ENCODE measurements at places on chromosomes 4 and X.

- no peak for DNase-seq
These were observed 162.6 kb downstream of the INPP4B start for GRCh38 chr4:142683503-142683902.

DNA sequence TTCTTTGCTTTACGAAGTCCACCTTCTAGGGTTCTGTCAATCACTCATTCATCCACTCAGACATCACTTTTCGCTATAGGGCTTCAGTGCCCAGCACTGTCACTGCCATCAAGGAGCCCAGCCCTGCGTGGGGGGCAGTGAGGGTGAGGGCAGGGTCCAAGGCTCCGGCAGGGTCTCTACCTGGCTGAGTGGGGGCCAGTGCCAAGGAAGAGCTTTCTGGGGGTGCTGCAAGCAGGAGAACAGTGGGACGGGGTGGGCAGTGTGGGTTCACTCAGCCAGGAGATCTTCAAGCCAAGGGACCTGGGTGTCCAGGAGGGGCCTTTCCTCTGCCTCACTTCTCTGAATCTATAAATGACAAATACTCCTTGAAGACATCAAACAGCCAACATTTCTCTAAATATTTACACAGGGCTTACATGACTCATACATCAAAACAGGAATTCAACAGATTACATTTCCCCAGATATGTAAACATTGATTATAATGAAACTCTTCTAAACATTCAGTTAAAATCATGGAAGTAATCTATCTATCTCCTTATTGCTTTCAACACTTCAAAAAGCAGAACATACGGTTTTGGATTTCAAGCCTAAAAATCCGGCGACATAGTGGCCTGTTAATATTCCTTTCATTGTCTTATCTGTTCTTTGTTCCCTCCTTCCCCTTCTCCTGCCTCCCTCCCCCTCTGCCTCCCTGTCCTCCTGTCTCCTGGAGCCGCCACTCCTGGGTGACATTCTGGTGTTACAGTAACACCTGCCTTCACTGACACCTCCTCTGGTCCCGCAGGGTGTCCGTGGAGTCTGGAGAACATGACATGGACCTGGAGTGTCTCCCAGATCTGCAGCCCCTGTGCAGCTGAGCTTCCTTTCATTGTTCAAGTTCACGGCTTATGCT, 94.4 kb upstream of the ADRA2C start:
- no peak for DNase-seq

GRCh38 chrX:12997906-12998687, 23.2 kb downstream of the TMSB4X start:
- DNase-seq = no peak

DNA sequence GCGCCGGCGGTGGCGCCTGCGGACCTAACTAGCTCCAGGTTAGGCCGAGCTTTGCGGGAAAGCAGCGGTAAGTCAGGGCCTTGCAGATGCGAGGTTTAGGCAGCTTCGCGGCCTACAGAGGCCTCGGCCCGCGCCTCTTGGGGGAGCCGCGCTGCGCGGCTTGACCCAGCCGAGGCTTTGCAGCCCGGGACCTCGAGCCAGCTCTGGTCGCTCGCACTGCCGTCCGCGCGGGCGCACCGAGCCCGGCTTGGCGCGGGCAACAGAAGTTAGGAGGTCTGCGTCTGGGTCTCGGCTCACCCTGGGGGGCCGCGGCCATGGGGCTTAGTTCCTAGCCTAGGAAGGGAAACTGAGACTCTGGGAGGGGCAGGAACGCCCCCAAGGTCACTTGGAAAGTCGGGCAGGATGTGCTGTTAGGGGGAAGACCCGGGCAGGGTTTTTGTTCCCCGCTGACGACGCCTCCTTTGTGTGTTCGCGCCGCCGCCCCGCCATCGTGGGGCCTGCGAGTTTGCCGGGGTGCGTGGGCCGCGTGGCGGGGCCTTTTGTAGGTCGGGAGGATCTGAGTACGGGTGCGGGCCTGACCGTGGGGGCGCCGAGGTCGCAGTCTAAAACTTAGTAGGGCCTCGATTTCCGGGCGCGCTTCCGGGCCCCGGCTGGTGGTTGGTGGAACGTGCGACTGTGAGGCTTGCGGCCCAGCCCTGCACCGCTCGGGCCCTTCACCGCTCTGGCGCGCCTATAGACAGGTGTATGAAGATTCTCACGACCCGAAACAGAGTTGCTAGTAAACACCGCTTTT, 482 bp downstream of the RNF4 start:
- DNase-seq = peak; percentile 66

DNA sequence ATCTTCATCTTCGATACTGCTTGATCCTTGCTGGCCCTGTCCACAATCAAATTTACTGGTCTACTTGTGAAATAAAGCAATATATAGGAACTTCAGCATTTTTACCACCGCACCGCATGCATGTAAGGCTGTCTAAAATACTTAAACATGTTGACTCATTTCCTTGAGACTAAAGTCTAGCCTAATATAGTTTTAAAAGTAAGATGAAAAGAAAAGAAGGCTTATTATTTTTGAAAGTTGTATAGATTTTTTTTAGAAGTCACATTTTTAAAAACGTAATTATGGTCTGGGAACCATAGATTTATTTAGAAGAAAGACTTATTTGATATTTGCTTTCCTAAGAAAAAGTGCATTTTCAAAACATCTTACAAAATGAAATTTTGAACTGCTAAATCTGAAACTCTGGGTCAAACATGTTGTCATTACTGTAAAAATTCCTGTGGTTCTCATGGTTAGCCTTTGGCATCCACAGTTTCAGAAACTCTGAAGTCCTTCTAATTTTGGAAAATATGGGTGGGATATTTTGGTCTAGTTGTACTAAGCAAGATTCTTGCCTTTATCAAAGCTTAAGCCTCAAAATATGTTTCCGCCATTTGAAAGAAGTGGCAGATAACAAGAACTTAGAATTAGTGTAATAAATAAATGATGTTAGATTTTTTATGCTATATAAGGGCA, 423.5 kb upstream of the CTSO start:
- no peak for DNase-seq

DNA sequence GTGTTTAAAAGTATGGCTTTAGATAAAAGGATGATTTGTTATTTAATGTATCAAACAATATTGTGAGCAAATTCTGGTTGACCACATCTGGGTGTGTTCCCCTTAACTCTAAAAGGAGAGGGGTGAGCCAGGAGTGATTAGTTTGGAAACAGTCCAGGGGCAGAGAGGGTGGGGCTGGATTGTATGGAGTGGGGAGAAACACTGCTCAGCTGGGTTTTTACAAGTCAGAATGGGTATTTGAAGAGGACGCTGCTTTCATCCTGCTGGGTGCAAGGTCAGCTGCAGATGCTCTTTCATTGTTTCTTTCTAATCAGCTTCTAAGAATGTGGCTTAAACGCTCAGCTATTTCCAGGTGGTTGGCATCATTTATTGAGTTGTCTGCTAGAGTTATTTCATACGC, 82.8 kb upstream of the LIMCH1 start:
- DNase-seq = no peak

DNA sequence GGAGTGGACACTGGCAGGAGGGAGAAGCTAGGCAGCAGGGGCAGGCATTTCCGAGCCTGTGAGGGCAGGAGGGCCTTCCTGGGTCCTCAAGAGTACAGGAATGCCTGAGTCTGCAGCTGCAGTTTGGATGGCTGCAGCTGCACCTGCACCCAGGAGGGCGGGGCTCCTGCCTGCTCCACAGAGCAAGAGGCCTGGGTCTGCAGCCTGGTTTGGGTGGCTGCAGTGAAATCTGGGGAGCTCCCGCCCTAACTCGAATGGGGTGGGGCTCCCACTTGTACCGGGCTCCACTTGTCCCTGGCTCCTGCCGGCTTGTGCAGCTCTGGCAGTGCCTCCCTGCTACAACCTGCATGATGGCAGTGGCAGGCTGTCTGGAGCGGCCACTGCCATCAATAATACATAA, 436.0 kb downstream of the ARHGAP24 start:
- no peak for DNase-seq

DNA sequence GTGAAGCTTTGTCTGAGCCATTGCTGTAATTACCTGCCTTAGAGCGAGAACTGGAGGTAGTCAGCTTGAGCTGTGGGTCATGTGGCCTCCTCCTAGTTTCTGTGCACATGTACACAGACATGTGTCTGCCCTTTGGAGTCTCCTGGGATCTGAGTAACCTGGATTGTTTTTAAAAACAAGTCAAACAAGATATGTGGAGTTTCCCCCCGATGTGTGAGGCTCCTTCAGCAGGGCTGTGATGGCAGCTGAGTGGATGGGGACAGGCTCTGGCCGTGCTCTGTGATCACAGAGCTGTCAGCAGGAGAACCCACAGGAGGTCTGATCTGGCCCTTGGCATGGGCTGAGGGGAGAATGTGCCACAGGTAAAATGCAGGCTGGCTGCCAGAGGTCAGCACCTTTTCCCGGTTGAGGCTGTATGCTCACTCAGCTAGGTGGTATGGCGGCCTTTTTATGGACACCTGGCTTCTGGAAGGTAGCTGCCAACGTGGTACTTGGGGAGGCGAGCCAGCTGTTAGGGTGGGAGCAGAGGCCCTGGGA, 38.4 kb downstream of the NOP14 start:
- no peak for DNase-seq

- no peak for DNase-seq
These were observed 111.7 kb downstream of the SNCA start for GRCh38 chr4:89725268-89725667.

- DNase-seq = no peak
These were observed 100.4 kb downstream of the HS6ST2 start for GRCh38 chrX:132858018-132858417.

GRCh38 chr4:60952921-60953320, 247.2 kb upstream of the ADGRL3 start:
- no peak for DNase-seq

DNA sequence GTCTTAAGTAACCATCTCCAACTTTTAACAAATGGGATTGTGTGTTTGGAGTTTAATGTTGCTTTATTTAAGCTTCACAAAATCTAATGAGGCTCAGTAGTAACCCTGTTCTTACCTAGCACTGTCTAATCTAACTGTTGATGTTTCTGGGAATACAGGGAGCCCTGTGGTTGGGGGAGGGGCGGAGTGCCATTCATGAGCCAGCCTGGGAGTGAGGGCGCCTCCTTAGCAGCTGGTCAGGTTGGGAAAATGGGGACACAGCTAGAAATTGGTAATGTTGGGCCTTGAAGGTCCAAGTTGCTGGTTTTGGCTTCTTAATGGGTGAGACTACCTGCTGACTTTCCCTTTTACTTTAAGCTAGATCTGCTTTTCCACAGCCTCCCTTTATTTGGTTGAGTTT, 22.9 kb upstream of the TADA2B start:
- DNase-seq = no peak

- no peak for DNase-seq
These were observed 408.6 kb downstream of the FAM47B start for GRCh38 chrX:35351212-35351611.

GRCh38 chr4:183129675-183130074, 30.6 kb downstream of the WWC2 start:
- no peak for DNase-seq

DNA sequence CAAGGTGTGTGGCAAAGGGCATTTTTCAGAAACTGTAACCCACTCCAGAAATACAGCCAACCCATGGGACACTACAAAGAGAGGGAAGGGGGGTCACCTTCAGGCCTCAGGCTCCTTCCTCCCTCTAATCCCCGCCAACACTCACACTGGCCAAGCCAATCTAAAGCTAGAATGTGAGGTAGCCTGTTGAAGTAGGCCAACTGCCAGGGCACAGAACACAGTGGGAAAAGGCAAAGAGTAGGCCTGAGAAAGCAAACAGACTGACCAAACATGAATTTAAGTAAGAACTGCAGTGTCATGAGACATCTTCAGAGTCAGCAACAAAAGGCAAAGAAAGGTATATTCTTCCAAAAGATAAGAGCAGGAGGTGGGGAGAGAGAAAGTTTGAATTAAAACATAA, 289.0 kb downstream of the HNRNPD start:
- no peak for DNase-seq

GRCh38 chr4:112156112-112156511, 10.9 kb downstream of the FAM241A start:
- DNase-seq = no peak

DNA sequence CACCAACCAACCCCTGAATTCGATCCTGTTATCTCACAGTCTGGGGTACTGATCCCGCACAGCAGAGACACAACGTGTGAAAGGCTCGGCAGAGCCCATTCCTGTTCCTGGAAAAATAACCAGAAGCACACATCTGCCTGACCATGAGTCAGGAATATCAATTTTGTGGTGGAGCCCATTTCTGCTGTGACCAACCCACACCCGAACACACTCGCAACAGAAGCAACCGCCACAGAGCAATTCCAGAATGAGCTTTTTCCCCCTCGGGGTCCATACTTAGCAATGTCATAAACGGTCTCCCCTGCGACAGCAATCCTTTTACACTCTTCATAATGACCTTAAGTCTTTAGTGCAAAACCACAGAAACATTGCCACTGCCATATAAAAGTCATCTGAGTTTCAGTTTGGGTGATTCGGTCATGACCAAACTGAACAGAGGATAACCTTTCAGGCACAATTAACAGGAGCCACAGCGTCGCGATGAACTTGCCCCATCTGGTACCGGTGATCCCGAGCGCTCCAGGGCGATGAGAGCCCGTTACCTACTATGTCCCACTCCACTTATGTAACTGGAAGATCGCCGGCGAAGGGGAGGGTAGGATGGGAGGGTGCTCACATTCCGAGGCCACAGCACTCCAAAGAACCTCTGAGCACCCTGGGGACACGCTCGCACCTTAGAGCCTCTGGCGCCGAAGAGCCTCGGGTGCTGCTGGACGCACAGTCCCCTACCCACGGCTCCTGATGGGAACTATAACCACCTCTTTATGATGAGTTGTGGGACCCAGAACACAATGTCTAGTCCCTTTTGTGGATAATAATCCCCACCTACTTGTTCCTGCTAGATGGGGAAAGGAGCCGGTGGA, 1.1 kb downstream of the MECP2 start:
- peak; percentile 19 for DNase-seq

DNA sequence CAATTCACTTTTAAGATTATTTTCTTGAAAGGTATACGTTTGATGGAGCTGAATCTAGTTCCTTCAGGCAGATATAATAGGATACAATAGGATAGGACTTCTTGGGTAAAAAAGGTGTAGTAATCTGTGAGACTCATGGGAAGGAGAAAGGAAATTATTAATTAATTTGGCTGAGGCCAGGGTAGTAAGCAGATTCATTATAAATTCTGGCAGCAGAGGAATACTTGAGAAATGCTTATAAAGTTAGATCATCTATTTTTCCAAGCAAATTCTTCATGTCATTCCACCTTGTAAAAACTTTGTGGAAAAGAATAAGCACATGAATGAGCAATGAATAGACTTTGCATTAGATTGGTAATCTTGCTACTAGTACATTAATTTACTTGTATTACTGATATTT, 46.9 kb downstream of the GYPE start:
- DNase-seq = no peak

DNA sequence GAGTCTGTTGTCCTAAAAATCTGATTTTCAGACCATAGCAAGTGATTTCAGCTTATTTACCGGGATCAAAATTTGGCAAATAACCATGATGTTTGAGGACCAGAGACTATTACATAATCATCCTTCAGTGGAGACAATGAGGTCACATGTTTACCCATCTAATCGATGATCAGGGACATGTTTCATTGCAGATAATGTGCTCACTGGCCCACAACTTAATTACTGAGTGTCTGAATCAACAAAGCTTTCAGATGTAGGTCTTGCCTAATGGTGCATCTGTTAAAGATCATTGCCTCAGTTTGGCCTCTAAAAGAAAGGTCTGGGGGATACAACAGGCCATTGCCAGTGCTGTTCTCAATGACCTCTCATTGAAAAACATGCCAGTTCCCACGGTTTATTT, 42.8 kb upstream of the KLHL34 start:
- no peak for DNase-seq

- no peak for DNase-seq
These were observed 7.9 kb downstream of the PITX2 start for GRCh38 chr4:110614976-110615352.

Data from CD4-positive, alpha-beta T cell treated with Interleukin-2 at 100 ng/mL for 4 hours (primary cell).